ENCODE measurements at places on chromosomes 5 and 9.
A peak's percentile ranks its signal among the peaks of the same experiment; 100 is the strongest.

- DNase-seq: no peak
Observed at GRCh38 chr5:177537389-177538361, 16.7 kb downstream of the FAM193B start.

DNA sequence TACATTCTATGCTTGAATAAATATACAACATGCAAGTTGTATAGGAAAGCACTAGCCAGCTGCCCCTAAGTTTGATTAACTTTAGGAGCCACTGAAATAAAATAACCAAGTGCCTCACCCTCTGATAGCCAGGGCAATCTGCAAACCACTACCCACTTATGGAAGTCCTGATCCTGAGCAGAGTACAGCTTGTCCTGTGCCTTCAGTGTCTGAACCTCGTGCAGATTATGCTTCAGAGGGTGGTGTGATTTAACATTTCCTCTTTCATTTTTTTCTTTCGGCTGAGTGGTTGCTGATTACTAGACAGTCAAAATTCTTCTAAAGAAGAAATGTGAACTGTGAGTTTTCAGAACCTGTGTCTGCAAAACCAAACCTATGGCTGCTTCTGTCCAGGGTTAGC, 327.7 kb downstream of the PIK3R1 start:
- no peak for DNase-seq

GRCh38 chr5:32538031-32538547, 47.3 kb upstream of the SUB1 start:
- DNase-seq: no peak

DNA sequence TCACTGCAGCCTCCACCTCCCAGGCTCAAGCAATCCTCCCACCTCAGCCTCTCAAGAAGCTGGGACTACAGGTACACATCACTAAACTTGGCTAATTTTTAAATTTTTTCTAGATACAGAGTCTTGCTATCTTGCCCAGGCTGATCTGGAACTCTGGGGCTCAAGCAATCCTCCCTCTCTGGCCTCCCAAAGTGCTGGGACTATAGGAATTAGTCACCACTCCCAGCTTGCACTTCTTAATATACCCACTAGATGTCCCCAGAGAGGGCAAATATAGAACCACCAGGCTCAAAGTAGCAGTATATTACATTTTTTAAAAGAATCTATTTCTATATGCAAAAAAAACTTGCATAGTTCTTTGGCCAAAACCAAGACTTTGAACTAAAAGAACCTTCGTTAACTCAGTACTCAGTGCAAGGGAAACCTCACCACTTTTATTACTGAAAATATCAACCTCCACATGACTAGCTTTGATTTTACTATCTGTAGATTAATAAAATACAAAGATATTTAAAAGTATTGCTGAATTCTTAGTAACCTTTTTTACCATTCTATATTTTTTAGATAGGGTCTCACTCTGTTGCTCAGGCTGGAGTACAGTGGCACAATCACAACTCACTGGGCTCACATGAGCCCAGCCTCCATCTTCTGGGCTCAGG, 25.8 kb upstream of the HSD17B3 start:
- DNase-seq: no peak

DNA sequence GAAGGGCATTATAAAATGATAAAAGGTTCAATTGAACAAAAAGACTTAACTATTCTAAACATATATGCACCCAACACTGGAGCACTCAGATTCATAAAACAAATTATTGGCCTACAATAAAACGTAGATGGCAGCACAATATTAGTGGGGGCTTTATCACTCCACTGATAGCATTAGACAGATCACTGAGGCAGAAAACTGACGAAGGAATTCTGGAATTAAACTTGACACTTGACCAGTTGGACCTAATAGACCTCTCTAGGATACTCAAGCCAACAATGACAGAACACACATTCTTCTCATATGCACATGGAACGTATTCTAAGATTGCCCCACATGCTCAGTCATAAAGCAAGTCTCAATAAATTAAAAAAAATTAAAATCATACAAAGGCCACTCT, 18.4 kb upstream of the C9orf72 start:
- DNase-seq: no peak

GRCh38 chr5:1006656-1007071, 1.9 kb upstream of the NKD2 start:
- no peak for DNase-seq

GRCh38 chr9:88976890-88977257, 14.4 kb upstream of the S1PR3 start:
- DNase-seq: no peak

GRCh38 chr9:129259375-129259774, 81.3 kb upstream of the IER5L start:
- DNase-seq: no peak

DNA sequence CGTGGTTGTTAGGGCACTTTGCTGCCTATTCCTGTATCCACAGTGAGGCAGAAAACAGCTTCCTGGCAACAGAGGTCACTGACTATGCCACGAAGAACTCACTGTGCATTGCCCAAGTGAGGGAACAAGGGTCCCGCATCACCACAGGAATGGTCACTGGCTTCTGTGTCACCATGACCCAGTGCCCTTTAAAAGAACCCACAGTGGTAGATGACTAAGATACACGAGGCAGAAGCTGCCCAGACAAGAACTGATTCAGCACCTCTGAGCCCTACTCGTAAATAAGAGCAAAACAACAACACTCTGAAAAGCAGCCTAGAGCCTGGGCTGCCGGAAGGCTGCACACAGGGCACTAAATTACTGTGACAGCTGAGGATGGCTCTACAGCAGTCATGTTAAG, 236.6 kb upstream of the RASEF start:
- DNase-seq: no peak

- no peak for DNase-seq
Observed at GRCh38 chr5:86977190-86977589, 290.5 kb upstream of the RASA1 start.

GRCh38 chr9:110351009-110351467, 13.4 kb upstream of the TXNDC8 start:
- no peak for DNase-seq

DNA sequence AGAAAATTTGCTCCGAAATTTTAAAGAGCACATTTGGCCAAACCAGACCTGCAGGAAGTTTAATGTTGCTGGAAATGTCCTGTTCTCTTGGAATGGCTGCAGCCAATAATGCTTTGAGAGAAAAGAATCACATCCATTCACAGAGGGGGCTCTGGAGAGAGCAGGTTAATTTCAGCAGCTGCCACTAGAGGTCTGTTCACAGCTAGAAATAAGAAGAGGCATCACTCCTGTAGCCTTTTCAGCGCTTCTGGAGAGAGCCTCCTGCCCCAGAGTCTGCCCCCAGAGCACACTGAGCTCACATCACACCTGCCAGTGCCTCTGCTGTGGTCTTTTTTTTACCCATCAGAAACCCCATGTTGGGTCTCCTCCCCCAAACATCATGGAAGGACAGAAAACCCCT, 124.8 kb upstream of the RAD23B start:
- DNase-seq: no peak

DNA sequence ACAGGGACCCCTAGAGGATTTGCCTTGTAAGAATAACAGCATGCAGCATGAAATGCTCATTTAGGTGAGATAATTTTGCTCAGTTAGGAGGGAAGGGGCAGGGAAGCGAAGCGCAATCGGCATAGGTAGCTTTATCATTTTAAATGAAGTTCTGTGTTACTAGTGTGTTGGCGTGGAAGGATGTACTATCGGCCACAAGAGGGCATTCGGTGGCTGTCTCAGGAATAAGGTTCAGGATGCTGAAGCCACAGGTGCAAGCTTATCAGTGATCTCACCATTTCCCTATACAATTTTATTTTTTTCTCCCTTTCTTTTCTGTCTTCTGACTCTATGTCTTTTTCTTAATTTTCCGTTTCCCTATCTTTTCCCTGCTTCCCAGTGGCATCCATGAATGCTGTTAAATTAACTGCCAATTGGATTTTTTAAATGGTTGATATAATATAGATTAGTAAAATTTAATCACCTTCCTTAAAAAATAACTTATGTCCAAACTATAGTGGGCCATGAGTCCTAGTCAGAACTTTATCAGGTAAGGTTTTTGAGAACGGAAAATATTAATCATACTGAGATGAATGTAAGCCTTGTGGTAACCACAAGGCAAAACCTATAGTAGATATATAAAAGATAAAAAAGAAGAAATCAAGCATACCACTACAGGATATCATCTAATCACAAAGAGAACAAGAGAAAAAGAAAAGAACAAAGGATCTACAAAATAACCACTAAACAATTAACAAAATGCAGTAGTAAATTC, 1.2 kb upstream of the INSL6 start:
- DNase-seq: peak; percentile 48

- DNase-seq: peak; percentile 30
Observed at GRCh38 chr9:91033797-91034196, 232.2 kb downstream of the SYK start.

DNA sequence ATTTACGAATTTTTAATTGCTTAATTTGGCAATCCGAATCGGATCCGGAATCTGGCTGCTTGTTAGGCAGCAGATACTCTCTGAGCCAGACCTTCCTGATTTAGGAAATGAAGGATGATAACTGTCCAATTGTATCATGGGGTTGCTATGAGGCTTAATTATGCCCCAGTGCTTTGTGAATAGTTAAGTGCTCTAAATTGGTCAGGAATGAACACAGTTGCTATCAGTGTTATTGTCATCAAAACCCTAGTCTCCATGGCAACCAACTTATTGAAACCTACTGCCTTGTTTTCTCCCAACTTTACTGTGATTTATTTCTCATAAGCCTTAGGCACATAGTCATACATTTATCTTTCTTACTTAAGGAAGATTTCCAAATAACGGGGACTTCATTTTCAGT, 47.9 kb downstream of the MAMDC2 start:
- no peak for DNase-seq

- DNase-seq: no peak
Observed at GRCh38 chr5:110159202-110159601, 469.5 kb downstream of the MAN2A1 start.

DNA sequence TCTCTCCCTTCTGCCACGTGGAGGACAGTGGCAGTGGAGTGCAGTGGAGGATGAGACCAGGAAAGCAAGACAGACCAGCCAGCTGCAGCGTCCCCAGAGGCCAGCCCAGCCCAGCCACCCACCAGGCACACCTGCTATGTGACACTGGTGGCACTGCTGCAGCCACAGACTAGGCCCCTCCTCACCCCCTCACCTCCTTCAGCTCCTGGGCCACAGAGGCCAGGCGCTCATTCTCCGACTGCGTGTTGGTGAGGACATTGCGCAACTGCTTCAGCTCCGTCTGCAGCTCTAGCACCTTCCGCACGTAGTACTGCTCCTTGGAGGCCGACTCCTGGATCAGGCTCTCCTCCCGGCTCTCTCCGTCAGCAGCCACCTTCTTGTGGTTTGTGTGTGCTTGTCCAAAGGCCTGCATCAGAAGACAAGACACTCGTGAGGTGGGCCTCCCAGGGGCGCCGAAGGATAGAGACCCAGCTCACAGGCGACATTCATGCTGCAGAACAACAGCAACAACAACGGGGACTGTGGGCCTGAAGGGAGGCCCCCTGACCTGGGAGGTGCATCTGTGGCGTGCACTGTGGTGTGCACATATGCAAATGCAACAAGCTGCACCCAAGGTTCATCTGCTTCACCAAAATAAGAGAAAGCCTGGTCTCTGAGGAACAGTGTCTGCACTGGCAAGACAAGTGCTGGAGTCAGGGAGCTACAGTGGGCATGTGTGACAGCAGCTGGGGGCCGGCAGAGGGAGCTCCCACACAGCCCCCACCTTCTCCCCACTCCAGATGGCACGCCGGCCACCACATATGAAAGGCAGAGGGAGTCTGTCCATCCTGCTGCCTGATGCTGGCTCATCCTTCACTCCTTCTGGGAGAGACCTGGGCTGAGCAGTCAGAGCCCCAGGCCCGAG, 35.5 kb downstream of the BICD2 start:
- DNase-seq: no peak

DNA sequence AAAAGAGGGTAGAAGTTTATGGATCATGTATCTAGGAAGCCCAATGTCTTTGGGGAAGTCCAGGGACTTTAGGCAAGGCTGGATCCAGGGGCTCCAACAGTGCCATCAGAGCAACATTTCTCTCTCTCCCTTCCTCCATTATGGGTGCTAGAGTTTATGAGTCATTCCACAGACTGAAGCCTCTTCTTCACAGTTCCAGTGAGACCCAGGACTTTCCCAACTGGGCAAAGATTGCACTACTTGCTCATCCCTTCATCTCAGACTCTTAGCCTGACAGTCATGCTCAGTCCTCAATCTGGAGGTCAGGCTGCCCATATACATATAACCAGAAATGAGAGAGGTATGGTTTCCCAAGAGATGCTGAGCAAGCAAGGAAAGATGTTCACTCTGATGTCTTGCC, 110.7 kb downstream of the FEM1C start:
- DNase-seq: no peak

DNA sequence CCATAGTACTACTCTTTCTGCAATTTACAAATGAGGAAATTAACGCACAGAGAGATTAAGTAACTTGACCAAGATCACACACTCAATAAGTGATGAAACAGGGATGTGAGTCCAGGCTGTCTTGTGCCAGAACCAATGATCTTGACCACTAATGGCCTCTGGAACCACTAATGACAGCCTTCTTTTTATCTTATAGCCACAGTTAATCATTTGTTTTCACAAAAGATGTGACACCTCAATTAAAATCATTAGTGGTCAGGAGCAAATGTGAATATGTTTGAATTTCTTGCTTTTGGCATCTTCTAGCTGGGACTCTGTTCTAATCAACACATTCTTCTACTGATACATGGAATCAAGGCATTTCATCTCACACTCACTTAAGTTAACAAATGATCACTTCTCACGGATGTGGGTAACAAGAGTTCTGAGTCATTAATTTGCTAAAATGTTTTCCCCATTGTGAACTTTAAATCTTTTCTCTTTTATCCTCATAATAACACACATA, 102.7 kb upstream of the CD180 start:
- no peak for DNase-seq

DNA sequence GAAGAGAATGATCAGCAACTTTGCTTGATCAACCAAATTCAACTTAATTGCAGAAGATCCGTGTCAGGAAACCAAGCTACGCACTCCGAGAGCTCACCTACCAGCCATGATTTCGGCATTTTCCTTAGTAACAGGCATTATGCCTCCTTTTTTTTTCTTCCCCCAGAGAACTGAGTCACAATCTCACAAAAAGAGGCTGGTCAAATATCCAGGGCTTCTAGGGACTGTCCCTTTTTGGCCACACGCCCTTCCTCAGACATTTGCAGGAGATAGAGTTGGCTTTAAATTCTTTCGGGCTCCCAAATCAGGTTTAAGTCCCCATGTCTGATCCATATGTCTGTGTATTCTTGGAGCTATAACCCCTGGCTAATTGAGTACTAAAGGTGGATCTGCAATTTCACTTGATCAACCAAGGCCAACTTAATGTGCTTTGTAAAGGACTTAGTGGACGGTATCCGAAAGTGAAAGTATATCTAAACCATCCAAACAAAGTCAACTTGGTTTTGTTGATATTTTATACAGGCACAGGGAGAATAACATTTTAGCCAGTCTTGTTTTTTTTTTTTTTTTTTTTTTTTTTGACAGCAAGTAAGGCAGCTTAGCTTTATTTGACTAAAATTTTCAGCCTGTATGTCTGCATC, 100.8 kb upstream of the TBCA start:
- DNase-seq: no peak

DNA sequence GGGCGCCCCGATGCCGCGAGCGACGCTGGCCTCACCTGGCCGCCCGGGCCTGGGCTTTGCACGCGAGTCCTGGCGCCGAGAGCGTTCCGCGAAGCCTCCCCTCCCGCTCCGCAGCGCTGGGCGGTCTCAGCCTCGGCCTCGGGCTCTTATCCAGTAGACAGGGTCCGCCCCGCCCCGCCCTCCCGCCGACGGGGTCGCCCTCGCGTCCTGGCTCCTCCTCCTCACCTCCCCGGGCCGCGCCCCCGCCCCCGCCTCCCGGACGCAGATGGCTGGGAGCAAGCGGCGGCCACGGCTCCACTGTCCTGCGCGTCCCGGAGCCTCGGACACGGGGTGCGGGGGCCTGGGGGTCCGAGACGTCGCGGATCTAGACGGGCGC, at the start of gene SLC6A3:
TSS of gene SLC6A3 (minus strand) at position 128 of the 376 bp plus-strand sequence. CDS start 2,243 bp downstream, outside the sequence.
- no peak for DNase-seq
